Ammon's horn (tissue), 1 donor: ENCODE measurements at places on chromosomes 1 and 21.

DNA sequence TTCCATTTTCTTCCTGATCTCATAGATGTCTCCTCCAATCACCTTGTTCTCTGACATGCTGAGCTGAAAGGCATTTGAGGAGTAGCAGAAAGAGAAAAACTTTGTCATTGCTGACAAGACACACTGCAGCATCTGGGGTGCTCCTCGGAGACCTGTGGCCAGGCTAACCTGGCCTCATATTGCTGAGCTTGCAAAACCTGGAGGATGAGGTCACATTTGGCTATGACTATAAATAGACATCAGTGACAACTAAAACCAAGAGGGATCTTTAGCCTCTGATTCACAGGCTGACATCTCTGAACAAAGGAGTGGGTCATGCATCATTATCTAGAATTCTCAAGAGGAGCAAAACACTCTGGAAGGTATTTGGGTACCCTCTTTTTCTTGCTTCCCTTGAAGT lies 83.7 kb downstream of the PROX1 start:
- DNase-seq = no peak

- DNase-seq = peak; percentile 48
Observed at GRCh38 chr1:54390655-54391054, 15.5 kb downstream of the SSBP3 start.

GRCh38 chr1:20073256-20073655 lies 3.3 kb downstream of the PLA2G5 start:
- DNase-seq = no peak

GRCh38 chr21:45465105-45465504 lies 60.1 kb downstream of the COL18A1 start:
- DNase-seq = no peak

GRCh38 chr1:240562111-240562590 lies 49.8 kb downstream of the GREM2 start:
- no peak for DNase-seq

- no peak for DNase-seq
Observed at GRCh38 chr1:87028576-87028975, 114.1 kb downstream of the HS2ST1 start.

DNA sequence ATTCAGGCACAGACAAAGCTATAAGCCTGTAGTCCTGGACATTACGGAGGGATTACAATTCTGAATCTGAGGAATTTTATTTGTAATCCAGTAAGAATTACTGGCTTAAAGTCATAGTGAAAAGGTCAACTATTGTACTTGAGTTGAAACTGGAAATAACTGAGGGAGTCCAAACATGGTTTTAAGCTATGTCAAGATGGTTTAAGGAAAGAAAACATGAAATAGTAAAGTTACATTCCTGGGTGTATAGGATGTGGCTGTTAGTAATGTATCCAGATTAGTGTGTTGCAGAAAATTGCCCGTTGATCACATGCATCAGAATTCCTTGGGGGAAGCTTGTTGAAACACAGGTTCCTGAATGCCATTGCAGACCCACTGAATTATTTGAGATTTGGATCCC lies 124.8 kb upstream of the GORAB start:
- DNase-seq = no peak

DNA sequence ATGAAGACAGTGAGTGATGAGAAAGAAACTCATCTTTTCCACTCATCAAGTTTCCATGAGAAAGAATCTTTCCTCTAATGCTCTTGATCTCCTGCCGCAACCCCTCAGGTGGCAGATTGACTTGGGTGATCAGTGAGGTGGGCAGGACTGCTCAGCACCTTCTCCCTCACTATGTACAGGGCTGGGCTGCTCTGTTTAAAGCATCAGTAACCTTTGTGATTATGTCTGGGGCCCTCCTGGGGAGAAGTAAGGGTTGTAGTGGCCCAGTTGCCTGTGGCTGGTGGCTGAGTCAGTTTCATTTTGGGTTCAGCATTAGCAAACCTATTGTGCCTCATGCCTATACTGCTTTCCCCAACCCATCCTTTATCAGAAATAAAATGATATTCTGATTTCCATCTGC lies 366.0 kb downstream of the TTLL7 start:
- no peak for DNase-seq

DNA sequence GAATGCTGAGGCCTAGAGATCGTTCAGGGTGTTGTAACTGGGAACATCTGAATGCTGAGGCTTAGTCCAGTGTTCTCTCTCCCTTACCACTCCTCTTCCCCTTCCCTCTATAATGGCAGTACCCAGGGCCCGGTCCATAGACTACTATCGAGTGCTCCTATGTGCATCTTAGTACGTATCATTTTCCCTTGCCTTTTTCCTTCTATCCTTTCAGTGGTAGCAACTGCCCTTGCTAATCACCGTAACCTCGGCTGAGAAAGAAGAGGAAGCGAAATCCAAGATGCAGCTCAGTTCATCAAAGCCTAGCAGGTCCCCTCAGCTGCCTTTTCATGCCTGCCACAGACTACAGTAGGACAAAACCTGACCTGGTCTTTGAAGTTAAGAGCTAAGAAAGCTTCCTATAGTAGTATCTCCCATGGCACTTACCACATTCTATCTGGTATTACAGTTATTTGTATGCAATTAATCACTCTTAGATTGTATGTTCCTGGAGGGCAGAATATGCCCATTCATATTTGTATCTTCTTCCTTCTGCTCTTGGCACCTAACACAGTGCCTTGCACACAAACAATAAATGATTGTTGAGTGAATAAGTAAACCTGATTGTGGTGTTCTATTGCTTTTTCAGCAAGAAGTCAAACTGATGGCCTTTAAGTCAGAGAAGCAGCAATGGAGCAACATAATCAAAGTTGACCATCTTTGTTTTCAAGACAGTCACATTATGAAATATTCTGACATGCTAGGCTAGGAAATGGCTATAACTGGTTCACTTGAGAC lies 22.4 kb downstream of the CNIH4 start:
- DNase-seq = peak; percentile 15

- no peak for DNase-seq
Observed at GRCh38 chr1:5459839-5460610, 532.2 kb downstream of the NPHP4 start.
